ENCODE measurements at places on chromosomes 7 and 10.

- no peak for DNase-seq
These were observed 19.6 kb upstream of the ADAM12 start for GRCh38 chr10:126407831-126408230.

DNA sequence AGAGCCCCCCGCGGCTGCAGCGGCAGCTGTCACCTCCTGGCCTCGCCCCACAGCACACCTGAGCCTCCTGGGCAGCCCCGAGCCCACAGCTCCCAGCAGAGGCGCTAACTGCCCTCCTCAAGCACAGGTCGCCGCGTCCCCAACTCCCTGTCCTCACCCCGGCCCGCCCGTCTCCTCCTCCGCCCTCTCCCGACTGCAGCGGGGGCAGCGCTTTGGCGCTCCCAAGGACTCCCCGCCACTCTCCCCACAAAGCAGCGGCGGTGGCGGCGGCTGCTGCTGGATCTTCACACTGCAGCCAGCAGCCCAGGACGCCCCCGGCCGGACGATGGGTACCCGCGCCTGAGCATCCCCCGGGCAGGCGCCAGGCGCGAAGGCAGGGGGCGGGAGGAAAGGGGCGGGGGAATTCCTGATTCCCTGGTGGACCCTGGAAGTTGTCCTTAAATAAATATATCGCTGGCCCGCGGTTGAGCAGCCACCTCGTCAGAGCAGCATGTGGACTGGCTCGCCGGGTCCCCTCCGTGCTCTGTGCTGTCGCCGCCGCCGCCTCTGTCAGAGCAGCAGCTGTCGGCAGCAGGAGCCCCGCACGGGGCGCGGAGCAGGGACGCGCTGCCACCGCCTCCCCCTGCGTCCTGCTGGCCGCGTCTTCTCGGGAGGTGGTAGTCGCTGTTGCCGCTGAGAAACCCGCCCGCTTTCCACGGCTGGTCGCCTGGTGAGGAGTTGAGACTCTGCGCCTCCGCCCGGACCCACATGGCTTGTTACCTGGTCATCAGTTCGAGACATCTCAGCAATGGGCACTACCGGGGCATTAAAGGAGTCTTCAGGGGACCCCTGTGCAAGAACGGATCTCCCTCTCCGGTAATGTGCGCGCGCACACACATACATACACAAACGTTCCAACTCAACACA, at the start of gene ZNF804B:
ZNF804B (plus strand) TSS at position 471 of the 906 bp plus-strand sequence; CDS start at position 748, 277 bp downstream.
- no peak for DNase-seq

GRCh38 chr10:72322030-72322279, 32.8 kb downstream of the DNAJB12 start:
- no peak for DNase-seq

DNA sequence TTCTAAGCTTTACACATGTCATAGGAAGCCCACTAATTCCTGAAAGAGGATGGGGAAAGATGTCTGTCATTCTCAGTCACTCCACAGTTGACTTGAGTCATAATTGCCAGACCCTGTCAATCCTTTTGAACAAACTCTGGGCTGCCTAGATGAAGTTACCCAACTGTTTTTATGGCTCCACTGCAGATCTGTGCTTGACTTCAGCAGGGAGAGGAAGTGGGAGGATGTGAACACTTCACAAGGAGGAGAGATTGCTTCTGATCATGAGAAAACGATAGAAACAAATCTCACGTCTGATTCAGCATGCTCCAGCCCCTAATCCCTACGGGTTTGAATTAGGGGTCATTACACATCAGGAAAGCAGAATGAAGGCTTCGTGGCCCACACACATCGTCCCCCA, 596.6 kb upstream of the CELF2 start:
- DNase-seq, result no peak

DNA sequence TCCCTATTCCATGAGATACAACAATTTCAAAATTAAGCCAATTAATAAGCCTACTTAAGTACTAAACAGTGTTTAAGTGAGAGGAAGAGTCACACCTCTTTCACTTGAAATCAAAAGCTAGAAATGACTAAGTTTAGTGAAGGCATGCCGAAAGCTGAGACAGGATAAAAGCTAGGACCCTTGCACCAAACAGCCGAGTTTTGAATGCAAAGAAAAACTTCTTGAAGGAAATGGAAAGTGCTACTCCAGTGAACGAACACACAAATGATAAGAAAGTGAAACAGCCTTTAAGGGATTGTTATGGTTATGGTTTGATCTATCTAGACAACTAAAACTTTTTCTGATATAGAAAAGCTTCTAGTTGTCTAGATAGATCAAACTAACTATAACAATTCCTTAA, 135.4 kb upstream of the KMT2E start:
- no peak for DNase-seq

- no peak for DNase-seq
These were observed 64.9 kb downstream of the PLPP4 start for GRCh38 chr10:120521880-120522279.

DNA sequence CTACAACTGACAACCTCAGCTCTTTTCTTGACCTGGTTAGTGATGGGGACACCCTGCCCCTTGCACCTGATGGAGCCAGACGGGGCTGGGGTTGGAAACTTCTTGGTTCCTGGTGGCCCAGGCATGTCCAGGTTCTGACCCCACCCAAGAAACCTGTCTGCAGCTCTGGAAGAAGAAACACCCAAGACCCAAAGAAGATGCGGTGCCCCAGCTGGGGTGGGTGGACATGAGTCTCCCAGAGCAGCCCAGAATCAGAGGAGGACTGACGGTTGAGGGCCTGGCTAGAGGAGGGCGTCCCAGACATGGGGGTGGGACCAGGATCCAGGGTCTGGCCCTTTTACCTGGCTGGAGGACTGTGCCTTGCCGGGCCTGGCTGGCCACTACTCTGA, 202.4 kb downstream of the GLRX3 start:
- DNase-seq, result no peak

- no peak for DNase-seq
These were observed 17.1 kb upstream of the ING3 start for GRCh38 chr7:120933475-120933874.

GRCh38 chr7:81457852-81458522, 311.9 kb downstream of the HGF start:
- DNase-seq, result no peak

DNA sequence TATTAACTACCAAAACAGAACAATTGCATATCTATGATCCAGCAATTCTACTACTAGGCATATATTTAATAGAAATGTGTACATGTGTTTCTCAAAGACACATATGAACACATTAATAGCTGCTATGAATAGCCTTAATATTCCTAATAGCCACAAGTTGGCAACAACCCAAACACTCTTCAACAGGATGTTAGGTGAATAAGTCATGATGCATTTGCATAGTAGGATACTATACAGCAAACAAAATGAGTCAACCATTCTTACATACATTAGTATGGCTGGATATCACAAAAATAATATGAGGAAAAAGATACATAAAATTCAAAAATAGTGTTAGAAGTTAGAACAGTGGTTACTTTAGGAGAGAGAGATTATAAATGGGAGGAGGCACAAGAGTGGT, 26.8 kb upstream of the ZNF746 start:
- DNase-seq, result no peak

DNA sequence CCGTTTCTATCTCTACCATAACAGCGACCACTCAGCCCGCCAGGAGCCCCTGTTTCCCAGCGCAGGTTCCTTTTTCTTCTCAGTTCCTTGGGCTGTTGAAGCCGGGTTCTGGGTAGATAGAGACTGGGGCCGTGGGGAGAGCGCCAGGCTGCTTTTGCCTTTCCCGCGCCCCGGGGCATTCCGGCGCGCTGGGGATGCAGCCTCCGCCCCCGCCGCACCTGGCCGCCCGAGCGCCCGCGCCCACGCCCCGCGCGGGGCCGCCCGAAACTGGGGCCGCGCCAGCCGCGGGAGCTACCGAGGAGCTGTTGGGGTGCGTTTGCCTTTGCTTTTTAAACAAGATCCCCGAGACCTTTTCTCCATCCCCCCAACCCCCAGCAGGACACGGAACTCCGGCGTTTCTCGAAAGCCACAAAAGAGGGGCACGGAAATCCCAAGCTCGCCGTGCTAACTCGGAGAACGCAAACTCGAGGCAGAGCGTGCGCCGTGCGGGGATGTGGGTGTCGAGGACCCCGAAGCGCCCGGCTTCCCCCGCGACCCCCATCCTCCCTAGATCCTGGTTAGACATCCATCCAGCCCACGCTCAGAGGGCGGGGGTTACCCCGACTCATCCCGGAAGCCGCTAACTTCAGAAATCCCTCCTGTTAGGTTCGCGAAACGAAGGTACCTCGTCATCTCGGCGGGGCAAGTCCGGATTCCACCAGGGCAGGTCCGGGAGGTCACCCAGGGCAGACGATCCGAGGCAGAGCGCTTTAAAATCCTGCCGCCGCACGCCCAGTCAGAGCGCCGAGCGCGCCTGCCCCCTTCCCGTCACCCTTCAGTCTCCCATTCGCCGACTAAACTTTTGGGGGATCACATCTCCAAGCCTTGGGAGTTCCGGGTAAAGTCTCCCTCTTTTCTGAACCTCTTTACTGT, 1.0 kb downstream of the GRM8 start:
- no peak for DNase-seq

- DNase-seq, result no peak
These were observed 15.5 kb upstream of the CALD1 start for GRCh38 chr7:134763960-134764359.

GRCh38 chr10:47249881-47250280, 50.1 kb upstream of the GDF10 start:
- no peak for DNase-seq

GRCh38 chr10:94299417-94299816, 63.3 kb downstream of the NOC3L start:
- DNase-seq, result no peak

- DNase-seq, result no peak
These were observed 91.1 kb upstream of the DNAJB12 start for GRCh38 chr10:72445851-72446250.

All from NCI-H2081 treated with DMSO at 0.1 percent for 48 hours (cell line).